ENCODE measurements at places on chromosomes 3 and 15.

GRCh38 chr3:136141291-136141785 lies 54.8 kb downstream of the MSL2 start:
- DNase-seq, result no peak

DNA sequence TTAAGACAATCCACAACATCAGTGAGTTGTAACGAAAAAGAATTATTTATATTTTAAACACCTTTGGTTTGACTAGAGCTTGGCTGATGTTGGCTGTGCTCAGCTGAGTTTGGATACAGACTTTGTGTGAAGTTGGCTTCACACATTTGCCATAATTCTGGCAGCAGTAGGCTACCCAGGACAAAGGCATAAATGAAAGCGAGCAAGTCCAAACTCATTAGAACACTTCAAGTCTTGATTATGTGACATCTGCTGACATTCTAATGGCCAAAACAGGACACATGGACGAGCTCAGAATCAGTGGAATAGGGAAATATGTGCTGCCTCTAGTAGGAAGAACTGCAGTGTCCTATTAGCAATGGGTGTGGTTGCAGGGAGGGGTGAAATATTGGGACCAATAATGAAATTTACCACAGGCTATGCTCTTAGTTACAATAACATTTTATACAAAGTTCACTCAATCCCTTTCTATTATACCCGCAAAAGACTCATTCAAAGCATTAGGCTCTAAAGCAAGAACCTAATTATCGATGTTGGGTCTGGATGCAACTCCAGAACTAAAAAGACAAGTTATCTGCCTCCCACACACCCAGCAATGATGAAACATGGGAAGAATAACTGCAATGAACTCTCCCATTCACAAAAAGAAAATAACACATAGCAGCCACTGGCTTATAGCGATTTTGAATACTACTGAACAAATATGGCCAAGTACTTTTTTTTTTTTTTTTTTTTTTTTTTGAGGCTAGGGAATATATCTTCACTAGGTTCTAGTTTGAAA lies 493.9 kb upstream of the RASGRP1 start:
- no peak for DNase-seq

GRCh38 chr15:25799906-25800700 lies 63.0 kb downstream of the ATP10A start:
- peak; percentile 68 for DNase-seq

- no peak for DNase-seq
These were observed 55.7 kb upstream of the RYK start for GRCh38 chr3:134306320-134306719.

DNA sequence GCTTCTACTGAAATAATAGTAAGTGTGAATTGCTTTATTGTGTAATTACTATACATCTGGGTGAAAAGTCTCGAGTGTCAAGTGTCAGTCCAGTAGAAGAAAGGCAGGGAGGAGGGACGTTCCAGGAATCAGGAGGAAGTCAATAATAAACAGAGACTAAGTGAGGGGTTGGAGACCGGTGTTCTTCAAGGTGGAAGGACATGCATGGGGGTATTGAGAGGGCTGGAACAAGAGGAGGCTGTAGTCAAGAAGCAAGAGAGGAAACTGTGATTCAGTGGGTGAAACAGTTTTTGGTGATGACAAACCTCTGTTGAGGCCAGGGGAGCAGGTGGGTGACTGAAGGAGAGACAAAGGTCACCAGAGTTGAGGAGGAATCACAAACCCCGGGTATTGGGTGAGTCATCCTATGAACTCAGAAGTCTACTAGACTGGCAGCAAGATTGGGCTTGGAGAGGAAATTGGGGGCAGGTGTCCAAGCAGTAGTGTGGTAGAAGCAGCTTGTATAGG lies 11.6 kb upstream of the SCAMP5 start:
- no peak for DNase-seq
